ENCODE measurements at places on chromosomes 7 and 10. TPM values are rescaled to one million over a fixed set of nuclear protein-coding genes. Genes with fewer than 3 reads are reported as not detected.
A peak's percentile ranks its signal among the peaks of the same experiment; 100 is the strongest.

DNA sequence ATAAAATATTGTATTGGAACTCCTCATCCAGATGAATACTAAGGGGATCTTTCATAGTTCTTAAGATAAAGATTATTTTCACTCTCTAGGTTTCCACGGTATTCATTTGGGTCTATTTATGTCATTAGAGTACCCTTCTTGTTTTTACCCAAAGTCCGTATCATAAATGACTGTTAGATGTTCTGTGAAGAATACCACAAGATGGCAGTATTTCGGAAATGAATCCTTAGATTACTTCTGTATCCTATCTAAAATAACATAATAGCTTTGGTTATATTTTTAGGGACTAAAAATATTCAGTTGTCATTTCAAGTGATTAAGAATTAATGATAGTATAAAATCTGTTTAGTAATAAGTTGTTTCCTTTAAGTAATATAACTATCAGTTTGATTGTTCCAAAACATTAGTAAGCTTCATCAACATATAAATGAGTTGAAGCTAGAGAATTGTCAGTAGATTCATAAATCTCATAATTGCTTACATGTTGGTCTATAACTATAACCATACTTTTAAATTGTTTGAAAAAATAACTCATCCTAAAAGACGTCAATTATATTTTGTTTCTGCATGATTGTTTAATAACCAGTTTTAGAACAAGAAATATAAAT, 337.5 kb upstream of the KCND2 start:
- DNase-seq = peak; percentile 60

- DNase-seq = peak; percentile 2
These were observed 83.0 kb upstream of the ADRB1 start for GRCh38 chr10:113960617-113961181.

DNA sequence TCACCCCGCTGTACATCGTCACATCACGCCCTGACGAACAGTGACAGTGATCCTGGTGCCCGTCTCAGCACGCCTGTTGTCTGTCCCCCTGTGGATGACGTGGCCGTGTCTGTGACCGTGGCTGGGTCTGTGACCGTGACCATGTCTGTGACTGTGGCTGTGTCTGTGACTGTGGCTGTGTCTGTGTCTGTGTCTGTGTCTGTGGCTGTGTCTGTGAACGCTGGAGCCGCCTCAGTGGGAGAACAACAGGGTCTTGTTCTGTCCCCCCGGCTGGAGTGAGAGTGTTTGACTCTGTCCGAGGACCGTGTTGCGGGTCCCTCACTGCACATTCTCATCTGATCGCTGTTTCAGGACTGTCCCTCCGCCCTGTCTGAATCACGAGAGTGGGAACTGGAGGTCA, 202.2 kb downstream of the TCERG1L start:
- no peak for DNase-seq

- DNase-seq = no peak
These were observed 31.2 kb downstream of the COL26A1 start for GRCh38 chr7:101393865-101394264.

DNA sequence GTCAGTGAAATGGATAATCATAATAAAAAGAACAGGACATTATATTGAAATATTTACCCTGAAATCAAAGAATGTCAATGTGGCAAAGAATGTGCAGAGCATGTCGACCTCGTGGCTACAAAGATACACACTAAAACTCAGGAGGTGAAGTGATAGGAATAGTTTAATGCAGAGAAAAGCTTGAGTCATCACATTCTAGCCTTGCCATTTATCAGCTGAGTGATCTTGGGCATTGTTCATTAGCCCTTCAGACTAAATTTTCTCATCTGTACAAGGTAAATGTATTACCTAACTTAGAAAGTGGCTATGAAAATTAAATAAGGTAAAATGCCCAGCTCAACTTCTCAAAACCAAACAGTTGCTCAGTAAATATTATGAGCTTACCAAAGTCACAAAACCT, 22.6 kb downstream of the CALCR start:
- DNase-seq = no peak

BAG3 gene
- 47.1 TPM for total RNA-seq

CPVL gene
- 14.7 TPM for total RNA-seq

- no peak for DNase-seq
These were observed 67.6 kb upstream of the GSDME start for GRCh38 chr7:24824896-24825295.

DNA sequence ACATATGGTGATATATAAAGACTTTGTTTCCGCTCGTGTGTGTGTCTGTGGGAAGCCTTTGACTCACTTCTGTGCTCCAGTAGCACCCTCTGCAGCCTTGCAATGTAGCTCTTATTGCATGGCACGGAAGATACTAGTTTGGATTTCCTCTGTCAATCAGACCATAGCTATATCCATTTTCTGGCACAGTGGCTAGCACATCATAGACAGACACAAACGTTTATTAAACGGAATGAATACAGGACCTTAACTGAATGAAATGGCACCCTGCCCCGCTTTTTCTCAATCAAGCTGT, 124.0 kb upstream of the PTPN20 start:
- DNase-seq = peak; percentile 46

- peak; percentile 76 for DNase-seq
These were observed 74.6 kb upstream of the ATP6V0A4 start for GRCh38 chr7:138872576-138872975.

TUBB8 gene
- not detected for total RNA-seq

DNA sequence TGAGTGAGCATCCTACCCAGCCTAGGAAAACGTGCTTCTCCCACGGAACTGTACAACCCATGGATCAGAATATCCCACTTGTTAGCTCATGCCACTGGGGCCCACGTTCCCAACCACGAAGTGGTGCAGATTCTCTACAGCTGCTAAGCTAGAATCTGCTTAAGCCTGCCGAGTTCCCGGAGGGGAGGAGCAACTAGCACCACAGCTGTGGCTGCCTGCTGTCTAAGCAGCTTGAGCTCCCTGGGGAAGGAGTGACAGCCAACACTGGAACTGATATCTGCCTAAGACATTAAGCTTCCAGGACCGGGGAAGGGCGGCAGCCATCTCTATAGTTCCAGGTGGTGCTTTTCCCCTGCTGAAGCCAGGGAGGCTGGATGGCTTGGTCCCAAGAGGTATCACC, 334.7 kb upstream of the CHRM2 start:
- no peak for DNase-seq

ADAM8 gene
- total RNA-seq = 113 TPM

- peak; percentile 100 for DNase-seq
These were observed 103.2 kb downstream of the NRBF2 start for GRCh38 chr10:63236113-63236935.

DNA sequence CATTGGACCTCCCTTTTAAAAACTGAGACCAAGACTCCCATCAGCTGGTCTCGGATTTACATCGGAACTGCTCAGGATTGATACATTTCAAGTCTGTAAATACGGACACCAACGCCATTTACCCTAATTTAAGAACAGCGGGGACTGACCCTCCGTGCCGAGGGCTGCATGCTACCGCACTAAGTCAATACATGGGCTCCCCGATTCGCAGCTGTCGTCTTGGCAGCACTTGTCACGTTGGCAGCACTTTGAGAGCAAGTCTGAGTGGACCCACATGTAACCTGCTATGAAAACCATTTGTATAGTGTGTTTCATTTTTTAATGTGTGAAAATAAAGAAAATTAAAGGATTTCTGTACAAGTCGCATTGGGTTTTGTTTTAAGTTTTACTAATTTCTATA, 83.4 kb downstream of the EZH2 start:
- no peak for DNase-seq

- no peak for DNase-seq
These were observed 94.5 kb downstream of the MAD1L1 start for GRCh38 chr7:2138146-2138765.

- no peak for DNase-seq
These were observed 24.2 kb downstream of the PRKAG2 start for GRCh38 chr7:151852486-151853396.

- no peak for DNase-seq
These were observed 27.9 kb downstream of the GFRA1 start for GRCh38 chr10:116245156-116245555.

DNA sequence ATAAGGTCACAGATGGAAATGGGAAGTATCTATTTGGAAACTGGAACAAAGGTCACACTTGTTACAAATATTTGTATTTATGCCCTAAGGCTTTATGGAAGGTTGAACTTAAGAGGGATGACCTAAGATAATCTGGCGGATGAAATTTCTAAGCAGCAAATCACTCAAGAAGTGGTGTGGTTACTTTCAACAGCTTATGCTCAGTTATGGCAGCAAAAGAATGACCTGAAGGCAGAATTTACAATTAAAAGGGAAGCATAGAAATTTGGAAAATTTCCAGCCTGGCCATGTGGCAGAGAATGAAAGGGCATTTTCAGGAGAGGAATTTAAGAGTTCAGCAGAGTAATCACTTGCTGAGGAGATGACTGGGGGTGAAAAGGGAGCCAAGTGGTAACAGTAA, 95.8 kb upstream of the TNS3 start:
- DNase-seq = peak; percentile 18

DNA sequence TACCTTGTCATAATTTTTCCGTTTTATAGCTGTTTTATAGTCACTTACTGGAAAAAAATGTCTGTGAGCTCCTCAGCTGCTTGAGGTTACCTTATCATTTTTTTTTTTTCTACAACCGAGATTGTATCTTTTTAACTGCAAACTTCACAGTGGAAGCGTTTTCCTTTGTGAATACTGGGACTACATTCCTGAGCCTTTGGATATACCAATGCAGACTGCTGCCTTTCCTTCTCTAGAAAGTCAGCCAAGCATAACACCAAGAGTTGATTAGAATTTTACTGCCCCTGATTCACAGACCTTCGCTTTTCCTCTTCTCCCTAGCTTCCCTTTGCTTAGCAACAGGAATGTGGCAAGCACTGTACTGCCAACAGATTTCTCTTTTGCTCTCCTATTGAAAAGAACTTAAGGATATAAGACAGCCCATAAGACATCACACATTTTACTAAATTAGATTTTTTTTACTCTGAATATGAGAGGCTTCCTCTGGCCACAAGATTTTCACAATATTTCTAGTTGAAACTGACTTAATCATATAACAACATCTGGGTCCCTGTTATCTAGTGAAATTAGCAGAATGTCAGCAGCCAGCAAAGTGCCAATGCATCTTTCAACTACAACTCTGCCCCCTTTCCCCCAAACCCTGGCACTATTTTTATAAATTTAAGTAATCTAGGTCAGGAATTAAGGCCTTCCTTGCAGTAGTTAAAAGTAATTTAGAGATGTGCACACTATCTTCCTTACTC, 170.6 kb downstream of the PRKG1 start:
- peak; percentile 37 for DNase-seq

- DNase-seq = no peak
These were observed 35.3 kb downstream of the CHST3 start for GRCh38 chr10:71999360-72000072.

GRCh38 chr10:14889318-14889717, 10.7 kb downstream of the SUV39H2 start:
- peak; percentile 6 for DNase-seq

- no peak for DNase-seq
These were observed 10.6 kb downstream of the SFMBT2 start for GRCh38 chr10:7400068-7400715.

DNA sequence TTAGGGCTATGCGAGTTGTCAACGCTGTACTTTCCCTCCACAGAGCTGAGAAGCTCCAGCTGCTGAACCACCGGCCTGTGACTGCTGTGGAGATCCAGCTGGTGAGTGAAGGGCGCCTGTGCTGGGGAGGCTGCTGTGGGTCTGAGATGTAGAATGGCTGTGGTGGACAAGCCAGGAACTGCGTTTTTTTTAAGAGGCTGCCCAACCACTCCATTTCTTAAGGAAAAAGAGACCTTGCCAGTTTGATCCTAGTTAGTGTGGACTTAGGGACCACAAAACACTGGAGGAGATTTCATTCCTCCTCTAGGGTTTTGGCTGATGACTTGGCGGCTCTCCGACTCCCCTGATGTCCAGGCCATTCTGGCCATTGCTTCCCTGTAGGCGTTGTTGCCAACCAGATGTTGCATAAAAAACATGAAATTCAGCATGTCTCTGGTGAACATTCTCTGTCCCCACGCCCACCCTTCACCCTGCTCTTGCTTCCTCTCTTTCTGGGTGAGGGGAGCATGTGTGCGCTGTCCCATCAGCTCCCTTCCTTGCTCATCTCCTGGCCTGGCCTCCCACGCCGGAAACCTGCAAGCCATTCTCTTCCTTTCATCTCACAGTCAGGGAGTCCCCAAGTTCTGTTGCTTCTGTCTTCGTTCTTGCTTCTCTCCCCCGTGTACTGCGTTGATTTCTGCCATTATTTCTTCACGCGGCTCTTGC, 30.9 kb downstream of the CRCP start:
- no peak for DNase-seq

DNA sequence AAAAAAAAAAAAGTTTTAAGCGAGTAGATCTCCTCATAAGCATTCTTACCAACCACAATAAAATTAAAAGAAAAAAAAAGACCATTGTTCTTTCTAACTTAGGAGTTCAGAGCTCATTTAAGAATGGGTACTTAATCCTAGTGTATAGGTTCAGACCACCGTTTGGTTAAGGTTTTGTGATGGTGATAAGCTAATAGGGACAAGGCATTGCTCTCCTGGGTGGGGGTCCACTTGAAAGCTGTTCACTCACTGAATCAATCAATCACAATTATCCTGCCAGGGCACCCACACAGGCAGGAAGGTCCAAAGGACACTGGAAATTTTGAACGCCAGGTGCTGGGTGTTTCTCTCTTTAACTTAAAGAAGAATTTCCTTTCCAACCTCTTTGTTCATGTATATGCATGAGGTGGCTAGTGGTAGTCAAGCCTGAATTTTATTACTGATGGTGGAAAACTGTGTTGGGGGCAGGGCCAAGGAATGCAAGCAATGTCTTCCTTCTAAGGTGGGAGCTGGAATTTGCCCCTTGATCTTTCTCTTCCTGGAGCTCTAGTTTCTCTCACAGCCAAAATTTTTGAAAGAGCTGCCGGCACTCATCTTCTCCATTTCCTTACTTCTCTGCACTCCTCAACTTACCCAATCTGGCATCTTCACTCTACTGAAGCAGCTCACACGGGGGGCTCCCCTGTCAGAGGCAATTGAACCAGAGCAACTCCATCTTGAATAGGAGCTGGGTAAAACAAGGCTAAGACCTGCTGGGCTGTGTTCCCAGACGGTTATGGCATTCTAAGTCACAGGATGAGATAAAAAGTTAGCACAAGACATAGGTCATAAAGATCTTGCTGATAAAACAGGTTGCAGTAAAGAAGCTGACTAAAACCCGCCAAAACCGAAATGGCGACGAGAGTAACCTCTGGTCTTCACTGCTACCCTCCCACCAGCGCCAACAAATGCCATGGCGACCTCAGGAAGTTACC, 7.5 kb upstream of the FAM131B start:
- no peak for DNase-seq

DNA sequence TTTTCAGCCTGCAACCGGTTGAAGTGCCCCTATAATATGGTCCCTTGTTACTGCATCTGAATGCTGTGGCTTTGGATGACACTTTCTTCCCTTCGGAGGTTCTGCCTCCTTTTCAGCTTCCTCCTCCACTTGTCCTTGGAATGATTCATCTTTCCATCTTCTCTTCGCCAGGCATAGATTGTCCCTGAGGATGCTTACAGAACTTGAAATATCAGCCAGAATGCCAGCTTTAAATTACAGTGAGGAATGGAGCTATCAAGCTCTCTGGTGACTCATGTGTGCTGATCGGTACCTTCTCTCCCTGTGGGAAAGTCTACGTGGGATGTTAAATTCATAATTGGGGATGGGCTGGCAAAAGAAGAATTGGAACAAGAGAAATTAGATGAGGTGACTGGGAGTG, 45.9 kb upstream of the PDK4 start:
- peak; percentile 10 for DNase-seq

All from PC-3 (cell line).